ENCODE measurements at places on chromosomes 6 and 20. TPM values are rescaled to one million over a fixed set of nuclear protein-coding genes. Genes with fewer than 3 reads are reported as not detected.
A peak's percentile ranks its signal among the peaks of the same experiment; 100 is the strongest.

The TREM1 gene
- total RNA-seq: not detected

DNA sequence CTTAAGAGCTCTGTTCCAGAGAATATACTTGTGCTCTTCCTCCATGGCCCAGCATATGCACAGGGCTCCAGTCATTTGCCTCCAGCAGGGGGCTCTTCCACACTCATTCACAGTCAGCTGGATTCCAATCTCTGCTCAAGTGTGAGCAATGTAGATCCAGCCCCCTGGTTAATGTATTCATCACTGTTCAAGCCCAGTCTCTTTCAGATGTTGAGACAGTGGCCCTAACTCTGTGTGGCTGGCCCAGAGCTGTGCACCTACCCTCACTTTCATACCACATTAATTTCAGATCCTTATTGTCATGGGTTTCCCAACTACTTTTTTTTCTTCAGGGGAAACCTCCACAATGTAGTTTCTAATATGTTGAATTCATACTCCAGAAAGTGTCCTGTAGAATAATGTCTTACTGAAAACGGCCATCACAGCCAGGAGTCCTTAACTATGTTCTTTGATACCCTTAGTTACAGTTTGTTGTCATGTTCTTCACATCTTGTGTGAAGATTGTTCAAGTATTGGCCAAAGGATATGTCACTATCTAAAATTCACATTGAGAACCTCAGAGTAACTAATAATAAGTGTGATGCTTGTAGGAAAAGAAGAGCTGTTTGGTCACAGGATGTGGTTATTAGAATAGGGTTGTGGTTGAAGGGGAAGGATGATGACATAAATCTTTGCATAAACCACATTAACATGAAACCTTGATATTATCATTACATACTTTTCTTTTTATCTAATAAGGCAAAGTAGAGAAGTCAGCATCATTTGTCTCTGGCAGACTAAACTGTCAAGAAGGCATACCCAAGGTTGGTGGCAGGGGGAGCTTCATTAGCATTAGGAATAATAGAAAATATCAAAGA, 14.4 kb upstream of the HLA-DQA1 start:
- peak overlapping the region; percentile 98 for H3K27ac ChIP-seq
- peaks cover 50% of the 10 kb centered on the region for H3K4me1 ChIP-seq
- peaks cover 18% of the 10 kb centered on the region for H3K36me3 ChIP-seq
- peak overlapping the region; percentile 64 for H3K4me3 ChIP-seq

DNA sequence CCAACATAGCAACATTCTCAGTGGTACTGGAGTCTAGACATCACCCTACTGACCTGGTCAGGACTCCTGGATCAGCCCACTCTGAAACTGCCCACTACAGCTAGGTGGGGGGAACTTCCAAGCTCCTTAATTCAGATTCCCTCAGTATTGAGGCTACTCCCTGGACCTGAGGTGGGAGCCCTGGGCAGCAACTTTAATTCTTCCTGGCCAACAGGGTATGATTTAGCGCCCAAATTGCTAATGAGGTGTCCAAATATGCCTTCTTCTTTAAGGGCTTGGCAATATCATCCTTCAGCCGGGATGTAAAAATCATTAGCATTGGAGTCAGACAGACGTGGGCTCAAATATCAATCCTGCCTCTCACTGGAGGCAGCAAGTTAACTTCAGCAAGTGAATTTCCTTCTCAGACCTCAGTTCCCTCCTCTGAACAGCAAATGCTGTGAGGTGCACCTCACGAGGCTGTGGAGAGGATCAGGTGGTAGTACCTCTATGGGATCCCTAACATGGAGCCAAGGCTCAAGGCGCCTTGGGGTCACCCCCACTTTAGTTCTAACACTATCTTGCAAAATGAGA, 27.6 kb downstream of the NEDD9 start:
- peaks cover 85% of the 10 kb centered on the region for H3K36me3 ChIP-seq

DNA sequence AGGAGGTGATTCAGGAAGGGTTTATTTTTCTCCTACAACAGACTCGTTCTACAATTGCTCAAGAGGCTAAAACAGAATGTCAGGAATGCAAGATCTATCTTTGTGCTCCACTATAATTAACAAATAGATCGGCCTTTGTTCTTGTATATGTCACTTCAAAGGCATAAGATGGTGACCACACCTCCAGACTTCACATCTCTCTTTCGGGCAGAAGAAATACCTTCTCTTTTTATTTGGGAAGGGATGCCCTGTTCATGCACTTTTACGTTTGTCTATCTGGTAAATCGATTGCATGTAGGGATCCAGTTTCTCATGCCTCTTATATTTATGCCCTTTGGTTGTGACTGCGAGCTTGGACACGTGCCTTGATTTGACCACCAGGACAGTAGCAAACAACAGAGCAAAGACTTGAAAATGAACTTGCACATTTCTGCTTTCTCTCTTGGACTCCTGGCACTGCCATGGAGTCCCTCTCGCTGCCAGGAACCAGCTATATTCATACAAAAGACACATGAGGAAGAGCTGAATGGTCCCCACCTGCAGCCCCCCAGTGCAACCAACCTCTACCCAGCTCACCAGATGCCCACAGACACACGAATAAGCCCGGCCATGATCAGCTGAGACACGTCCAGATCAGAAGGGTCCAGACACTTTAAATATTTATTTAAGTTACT, 219.8 kb upstream of the STXBP5 start:
- no peaks in the 10 kb centered on the region for H3K4me1 ChIP-seq
- H3K27ac ChIP-seq: no peak overlapping the region
- H3K4me3 ChIP-seq: no peak overlapping the region
- no peaks in the 10 kb centered on the region for H3K27me3 ChIP-seq
- DNase-seq: no peak

GRCh38 chr20:6039766-6040165, 14.1 kb downstream of the LRRN4 start:
- H3K4me3 ChIP-seq: no peak overlapping the region
- H3K4me1 ChIP-seq: peaks cover 2% of the 10 kb centered on the region
- DNase-seq: no peak
- H3K36me3 ChIP-seq: peaks cover 33% of the 10 kb centered on the region

DNA sequence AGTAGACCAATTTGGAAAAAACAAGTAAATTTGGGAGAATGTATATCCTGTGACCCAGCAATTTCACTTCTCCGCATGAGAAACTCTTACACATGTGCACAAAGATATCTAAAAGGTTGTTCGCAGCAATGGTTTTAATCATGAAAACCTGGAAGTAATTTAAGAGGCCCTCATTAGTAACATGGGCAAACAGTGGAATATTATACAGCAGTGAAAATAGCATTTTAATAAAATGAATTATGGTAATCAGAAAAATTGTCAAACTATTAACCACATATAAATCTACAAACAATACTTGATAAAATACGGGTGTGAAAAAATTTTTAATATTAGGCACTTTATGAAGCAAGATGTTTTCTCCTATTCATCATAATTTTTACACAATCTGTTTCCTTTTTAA, 74.2 kb downstream of the KCNQ5 start:
- no peak overlapping the region for H3K4me3 ChIP-seq
- H3K27me3 ChIP-seq: no peaks in the 10 kb centered on the region
- H3K27ac ChIP-seq: no peak overlapping the region
- no peak for DNase-seq
- no peaks in the 10 kb centered on the region for H3K4me1 ChIP-seq

DNA sequence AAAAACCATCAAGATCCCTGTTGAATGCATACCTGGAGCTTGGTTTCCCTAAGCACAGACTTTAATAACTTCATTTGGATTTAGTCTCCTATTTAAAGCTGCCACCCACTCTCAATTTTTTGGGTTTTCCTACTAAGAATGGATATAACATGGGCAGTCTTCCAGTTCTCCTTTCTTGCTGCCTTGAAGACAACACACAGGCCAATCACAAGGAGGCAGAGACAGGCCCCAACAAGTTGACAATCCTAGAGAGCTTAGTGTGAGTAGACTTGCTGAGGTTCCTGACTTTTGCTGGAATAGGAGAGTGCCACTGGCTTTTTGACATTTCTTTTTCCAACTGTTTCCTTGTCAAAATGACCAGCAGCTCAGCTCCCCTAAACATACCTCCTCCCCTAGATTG, 112.3 kb upstream of the ESR1 start:
- H3K4me1 ChIP-seq: peaks cover 14% of the 10 kb centered on the region
- no peak overlapping the region for H3K4me3 ChIP-seq
- no peaks in the 10 kb centered on the region for H3K27me3 ChIP-seq
- DNase-seq: no peak

- H3K27me3 ChIP-seq: no peaks in the 10 kb centered on the region
- no peaks in the 10 kb centered on the region for H3K4me1 ChIP-seq
- no peak overlapping the region for H3K4me3 ChIP-seq
Observed at GRCh38 chr6:98578016-98578415, 256.4 kb upstream of the POU3F2 start.

- H3K4me1 ChIP-seq: peaks cover 59% of the 10 kb centered on the region
- no peak overlapping the region for H3K4me3 ChIP-seq
- no peaks in the 10 kb centered on the region for H3K27me3 ChIP-seq
- no peak overlapping the region for H3K27ac ChIP-seq
Observed at GRCh38 chr6:127854009-127854408, 46.8 kb downstream of the THEMIS start.

The TAF4 gene
- 24.0 TPM for total RNA-seq

DNA sequence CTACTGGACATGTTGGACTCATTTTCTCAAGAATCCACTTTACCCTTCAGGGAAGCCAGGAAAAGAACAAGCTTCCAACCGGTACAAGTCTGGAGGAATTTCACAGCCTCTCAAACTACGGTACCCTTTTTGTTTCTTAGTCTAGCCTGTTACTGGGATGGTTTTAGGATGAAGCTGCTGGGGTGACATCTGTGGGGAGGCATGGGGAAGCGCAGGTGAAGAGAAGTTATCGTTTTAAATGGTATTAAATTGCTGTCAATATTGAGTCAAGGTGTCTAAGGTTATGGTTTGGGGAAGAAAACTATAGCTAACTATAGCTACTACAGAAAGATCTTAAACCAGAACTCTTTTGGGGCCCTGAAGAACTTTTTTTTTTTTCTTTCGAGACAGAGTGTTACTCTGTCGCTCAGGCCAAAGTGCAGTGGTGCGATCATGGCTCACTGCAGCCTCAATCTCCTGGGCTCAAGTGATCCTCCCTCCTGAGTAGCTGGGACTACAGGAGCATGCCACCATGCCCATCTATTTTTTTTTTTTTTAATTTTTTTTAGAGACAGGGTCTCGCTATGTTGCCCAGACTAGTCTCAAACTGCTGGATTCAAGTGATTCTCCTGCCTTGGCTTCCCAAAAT, 128.7 kb downstream of the RIN2 start:
- H3K27ac ChIP-seq: no peak overlapping the region
- H3K27me3 ChIP-seq: peaks cover 3% of the 10 kb centered on the region
- H3K4me3 ChIP-seq: no peak overlapping the region
- H3K4me1 ChIP-seq: no peaks in the 10 kb centered on the region
- DNase-seq: no peak
- H3K36me3 ChIP-seq: no peaks in the 10 kb centered on the region

- H3K4me1 ChIP-seq: no peaks in the 10 kb centered on the region
- no peak for DNase-seq
- H3K36me3 ChIP-seq: no peaks in the 10 kb centered on the region
- no peak overlapping the region for H3K27ac ChIP-seq
Observed at GRCh38 chr6:92942549-92942948, 476.8 kb downstream of the EPHA7 start.

- H3K4me3 ChIP-seq: no peak overlapping the region
- no peaks in the 10 kb centered on the region for H3K27me3 ChIP-seq
- no peak for DNase-seq
- no peak overlapping the region for H3K27ac ChIP-seq
- no peaks in the 10 kb centered on the region for H3K36me3 ChIP-seq
- H3K4me1 ChIP-seq: no peaks in the 10 kb centered on the region
Observed at GRCh38 chr6:133128191-133128590, 113.0 kb upstream of the EYA4 start.

The TSPO2 gene
- total RNA-seq: not detected

DNA sequence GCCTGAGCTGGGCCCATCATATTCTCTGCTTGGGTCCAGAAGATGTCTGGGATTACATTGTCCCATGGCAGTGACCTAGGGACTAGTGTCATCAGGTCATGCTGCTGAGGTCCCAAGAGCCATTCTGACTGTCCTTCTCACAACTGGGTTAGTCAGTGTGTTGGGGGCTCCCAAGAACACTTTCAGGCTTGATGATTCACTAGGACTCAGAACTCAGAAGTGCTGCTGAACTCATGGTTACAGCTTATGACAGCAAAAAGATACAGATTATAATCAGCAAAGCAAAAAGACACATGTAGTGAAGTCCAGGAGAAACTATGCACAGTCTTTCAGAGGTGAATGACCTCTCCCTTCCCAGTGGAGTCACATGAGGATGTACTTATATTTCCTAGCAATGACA, 107.8 kb downstream of the SYNE1 start:
- H3K4me1 ChIP-seq: no peaks in the 10 kb centered on the region
- no peak overlapping the region for H3K27ac ChIP-seq
- no peak overlapping the region for H3K4me3 ChIP-seq
- no peaks in the 10 kb centered on the region for H3K27me3 ChIP-seq
- no peaks in the 10 kb centered on the region for H3K36me3 ChIP-seq
- DNase-seq: no peak

GRCh38 chr20:56925082-56925830, 296.1 kb downstream of the TFAP2C start:
- DNase-seq: no peak
- no peaks in the 10 kb centered on the region for H3K4me1 ChIP-seq
- H3K27ac ChIP-seq: no peak overlapping the region
- H3K4me3 ChIP-seq: no peak overlapping the region

DNA sequence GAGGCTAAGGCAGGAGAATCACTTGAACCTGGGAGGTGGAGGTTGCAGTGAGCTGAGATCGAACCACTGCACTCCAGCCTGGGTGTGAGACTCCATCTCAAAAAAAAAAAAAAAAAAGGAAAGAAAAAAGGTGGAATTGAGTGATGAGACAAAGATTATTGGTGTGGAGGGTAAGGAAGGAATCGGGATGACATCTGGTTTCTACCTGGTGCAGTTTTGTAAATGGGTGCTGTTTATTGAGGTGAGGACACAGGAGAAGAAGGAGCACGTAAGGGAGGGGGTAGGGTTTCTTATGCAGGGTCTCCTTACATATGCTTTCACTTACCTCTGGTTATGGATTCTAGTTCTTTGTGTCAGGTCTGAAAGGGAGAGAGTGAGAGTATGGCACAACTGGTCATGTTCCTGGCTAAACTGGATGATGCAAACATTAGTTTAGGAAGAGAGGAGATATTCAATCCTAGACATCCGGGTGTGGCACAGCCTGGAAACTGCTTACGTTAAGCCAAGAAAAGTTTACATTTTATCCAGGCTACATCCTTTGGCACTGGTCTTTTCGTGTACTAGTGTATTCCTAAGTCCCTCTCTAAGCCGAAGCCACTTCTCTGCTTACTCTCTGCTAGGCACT, 5.4 kb downstream of the RALY start:
- H3K27ac ChIP-seq: no peak overlapping the region
- H3K4me1 ChIP-seq: peaks cover 66% of the 10 kb centered on the region
- no peaks in the 10 kb centered on the region for H3K27me3 ChIP-seq
- peaks cover 47% of the 10 kb centered on the region for H3K36me3 ChIP-seq

The MLN gene
- not detected for total RNA-seq

The POFUT1 gene
- 23.5 TPM for total RNA-seq

The BMP6 gene
- total RNA-seq: not detected

Measured in activated CD8-positive, alpha-beta T cell treated with anti-CD3 and anti-CD28 coated beads, Interleukin-2, amount 10 ng/mL, durations not matched to agents 7 days and 5 days (primary cell).